Uterus (tissue), 4 donors: ENCODE measurements at places on chromosomes 7 and 10.

DNA sequence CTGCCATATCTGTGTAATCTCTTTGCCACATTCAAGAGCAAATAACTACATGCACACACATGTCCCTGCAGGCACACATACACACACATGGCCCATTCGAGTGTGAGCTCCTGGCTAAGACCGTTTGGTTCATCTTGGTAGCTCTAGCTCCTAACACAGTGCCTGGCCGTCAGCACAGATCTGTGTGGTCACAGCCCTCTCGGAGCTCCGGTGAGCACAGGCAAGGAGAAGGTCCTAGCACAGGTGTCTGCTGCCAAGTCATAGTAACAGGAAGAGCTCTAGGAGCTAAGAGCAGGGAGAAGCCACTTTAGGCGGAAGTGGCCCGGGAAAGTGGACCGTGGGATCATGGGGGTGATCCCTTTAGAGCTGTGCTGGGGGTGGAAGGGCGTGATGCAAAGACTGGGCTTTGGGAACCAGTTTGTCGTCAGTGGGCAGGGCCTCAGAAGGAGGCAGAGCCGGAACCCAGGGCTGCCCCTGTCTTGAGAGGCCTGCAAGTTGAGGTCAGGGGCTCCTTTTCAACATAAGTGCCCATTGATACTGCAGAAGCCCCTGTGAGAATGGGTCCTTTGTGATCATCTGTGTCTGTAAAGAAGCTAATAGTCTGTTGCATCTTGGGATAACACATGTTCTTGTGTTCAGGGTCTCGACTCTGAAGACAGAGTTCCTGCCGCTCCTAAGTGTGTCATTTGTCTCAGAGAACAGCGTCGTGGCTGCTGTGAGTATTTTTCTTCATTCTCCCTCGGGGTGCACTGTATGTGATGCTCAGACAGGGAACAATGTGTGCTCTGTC, 16.6 kb upstream of the ARPC1B start:
- DNase-seq = no peak

GRCh38 chr7:148503900-148504487, 86.6 kb upstream of the C7orf33 start:
- DNase-seq = no peak

GRCh38 chr10:72123616-72124015, 35.3 kb upstream of the SPOCK2 start:
- no peak for DNase-seq

DNA sequence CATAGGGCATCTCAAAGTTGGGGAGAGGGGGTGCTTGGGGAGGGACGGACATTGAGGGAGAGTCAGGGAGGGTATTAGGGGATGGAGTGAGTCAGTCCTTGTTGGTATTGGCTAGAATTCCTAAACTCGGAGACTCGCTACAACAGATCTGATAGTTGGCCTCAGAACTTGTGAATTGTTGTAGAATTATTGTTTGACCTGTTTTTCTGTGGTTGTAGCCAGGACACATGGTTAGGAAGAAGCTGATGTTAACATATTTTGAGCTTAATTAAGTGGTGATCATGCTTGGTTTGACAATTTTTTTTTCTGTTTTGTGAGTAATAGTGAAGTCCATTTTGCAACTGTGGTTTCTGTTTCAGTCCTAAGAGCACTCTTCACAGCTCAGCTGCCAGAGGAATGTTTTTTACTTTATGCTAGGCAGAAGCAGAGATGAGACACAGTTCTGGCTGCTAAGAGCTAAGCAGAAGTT, 1190.3 kb upstream of the C7orf33 start:
- no peak for DNase-seq

DNA sequence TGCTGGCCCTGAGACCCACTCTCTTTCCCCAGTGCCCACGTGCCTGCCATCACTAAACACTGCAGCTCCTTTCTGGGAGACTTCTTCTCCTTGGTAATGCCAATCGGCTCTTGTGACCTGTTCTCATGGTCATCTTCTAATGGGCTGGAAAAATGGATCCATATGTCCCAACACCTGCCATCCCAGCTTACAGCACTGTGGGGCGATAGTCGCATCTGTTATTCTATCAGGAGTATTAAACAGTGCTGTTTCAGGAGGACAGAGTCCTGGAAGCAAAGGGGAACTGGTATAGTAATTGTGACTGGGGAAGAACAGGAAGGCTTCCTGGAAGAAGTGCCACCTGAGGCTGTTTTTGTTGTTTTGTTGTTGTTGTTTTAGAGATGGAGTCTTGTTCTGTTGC, 411.2 kb downstream of the GLRX3 start:
- no peak for DNase-seq
